Coronary artery (tissue), 2 donors: ENCODE measurements at places on chromosomes 3 and 15.

- DNase-seq = no peak
Measured at GRCh38 chr3:143343031-143343430, 223.5 kb downstream of the CHST2 start.

DNA sequence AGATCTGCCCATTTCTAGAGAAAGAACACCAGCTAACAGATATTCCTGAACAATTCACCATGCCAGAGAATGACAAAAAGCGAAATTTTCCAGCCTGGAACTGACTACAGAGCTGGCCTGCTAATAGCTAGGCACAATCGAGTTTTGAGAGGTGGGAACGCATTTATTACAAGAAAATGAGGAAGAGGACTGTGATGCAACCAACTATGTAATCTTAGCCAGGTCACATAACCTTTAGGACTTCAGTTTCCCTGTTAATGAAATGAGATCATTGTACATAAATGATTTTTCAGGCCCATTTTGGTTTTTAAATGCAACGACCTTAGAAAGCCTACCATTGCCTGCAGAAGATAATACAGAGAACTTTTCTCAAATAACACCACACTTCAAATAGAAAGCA, 72.1 kb upstream of the SETMAR start:
- DNase-seq = no peak

- no peak for DNase-seq
Measured at GRCh38 chr15:89383365-89384175, 48.9 kb upstream of the POLG start.

- no peak for DNase-seq
Measured at GRCh38 chr15:85743392-85744055, 51.2 kb downstream of the KLHL25 start.

- no peak for DNase-seq
Measured at GRCh38 chr3:65641045-65641444, 397.7 kb downstream of the MAGI1 start.

GRCh38 chr3:53804697-53805462, 41.3 kb downstream of the CHDH start:
- no peak for DNase-seq

- no peak for DNase-seq
Measured at GRCh38 chr15:95025924-95026728, 794.8 kb downstream of the MCTP2 start.

DNA sequence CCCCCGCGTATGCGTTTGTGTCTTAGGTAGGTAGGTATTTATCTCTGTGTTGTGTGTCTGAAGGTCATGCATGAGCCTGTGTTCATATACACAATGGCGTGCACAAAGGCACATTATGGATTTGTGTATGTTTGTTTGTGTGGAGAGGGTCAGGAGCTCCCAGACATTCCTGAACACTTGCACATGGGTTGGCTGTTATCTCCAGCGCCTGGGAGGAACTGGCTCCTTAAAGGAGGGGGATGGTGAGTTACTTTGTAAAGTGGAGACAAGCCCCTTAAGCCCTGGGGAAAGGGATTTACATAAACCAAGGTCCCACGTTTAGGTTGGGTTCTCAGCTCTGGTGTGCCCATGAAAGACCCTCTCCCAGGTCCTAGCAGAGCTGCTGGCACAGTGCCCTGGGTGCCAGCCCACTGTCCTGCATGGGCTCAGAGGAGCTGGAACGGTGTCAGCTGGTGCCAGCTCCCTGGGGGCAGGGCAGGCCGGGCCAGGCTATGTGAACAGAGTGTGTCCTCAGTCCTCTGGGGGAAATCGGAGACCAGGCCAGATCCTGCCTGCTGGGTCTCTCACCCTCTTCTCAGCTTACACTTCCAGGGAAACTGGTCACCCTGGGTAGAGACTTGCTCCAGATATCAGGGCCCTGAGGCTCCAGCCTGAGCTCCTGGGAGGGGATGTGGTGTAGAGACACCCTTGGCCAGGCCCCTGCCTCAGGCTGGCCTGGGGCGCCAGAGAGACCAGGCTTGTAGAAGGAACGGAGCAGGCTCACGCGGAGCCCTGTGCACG, 25.1 kb downstream of the SNX33 start:
- peak; percentile 92 for DNase-seq

GRCh38 chr3:156341831-156342416, 213.0 kb downstream of the SSR3 start:
- DNase-seq = no peak

DNA sequence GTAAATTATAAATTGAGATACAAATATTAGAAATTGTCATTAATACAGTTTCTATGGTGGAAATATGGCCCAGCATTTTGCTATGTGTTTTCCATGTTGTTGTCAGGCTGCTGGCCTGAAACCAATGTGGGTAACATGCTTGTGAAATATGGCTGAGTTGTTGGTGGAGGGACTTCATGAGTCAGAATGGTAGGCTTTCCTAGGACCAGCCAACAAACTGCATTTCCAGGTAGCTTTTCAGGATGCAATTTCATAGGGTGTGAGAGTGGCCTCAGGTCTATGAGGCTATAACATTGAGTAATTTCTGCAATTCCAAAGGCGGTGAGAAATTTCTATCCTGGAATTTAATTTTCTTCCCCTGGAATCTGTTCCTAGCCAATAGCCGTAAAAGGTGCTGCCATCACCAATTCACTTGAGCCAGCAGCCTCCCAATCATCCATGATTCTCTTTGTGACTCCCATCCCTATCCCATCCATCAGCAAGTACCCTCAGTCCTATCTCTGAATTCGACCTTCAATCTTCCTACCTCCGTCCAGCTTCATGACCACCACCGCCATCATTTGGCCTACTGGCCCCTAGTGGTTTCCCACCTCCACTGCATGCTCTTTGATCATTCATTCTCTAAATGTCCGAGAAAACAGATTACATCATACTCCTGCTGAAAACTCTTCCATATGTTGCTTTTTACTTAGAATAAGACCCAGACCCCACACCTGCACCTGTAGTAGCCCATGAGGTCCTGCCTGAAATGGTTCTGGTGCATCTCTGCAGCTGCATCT, 276.6 kb upstream of the CFAP20DC start:
- DNase-seq = no peak

DNA sequence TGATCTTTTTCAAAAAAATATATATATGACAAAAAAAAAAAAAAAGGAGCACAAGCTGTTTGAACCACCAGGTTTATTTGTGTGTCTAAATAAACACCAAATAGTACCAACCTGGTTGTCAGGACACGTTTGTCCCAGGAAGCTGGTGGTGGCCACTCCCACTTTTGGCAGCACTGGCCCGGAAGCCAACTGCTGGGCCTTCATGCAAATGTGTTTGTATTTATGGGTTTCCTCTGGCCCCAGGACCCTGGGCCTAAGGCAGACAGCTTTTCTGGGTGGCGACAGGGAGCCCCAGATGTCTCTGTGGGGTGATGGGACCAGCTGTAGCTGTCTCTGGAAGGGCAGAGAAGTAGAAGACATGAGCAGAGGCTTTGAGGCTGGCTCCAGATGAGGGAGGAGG, 31.6 kb downstream of the PRKCD start:
- no peak for DNase-seq

- no peak for DNase-seq
Measured at GRCh38 chr15:51617886-51618285, 4.7 kb downstream of the DMXL2 start.

DNA sequence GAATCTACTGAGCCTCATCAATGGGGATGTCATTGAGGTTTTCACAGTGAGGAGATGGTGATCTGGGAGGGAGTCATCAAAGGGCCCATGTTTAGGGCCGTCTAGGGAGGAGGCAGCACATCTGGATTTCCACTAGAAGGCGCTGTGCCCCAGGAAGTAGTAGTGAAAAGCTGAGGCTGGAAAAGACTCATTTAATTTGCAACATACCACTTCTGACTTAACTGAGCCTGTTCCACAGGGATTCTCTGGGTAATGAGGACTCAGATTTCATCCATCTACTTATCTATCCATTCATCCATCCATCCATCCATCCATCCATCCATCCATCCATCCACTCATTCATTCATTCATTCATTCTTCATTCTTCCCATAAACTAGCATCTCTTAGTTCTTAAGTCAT, 17.4 kb upstream of the SHF start:
- DNase-seq = no peak

DNA sequence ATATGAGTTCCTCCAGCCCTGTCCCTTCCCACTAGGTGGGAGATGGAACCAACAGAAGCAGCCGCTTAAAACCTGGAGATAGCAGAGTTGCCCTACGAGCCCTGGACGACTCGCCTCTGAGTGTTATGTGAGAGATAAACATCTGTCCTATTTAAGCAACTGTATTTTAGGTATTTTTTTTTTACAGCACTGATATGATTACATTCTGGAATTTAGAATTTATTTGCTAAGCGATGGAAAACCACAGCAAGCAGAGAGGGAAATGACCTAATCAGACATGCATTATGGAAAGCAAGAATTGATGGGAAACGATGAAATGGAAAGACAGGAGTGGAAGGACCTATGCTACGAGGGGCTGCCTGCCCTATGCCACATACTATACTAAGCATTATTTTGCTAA, 379.0 kb upstream of the IL12A start:
- no peak for DNase-seq

GRCh38 chr3:172289583-172289982, 158.7 kb downstream of the GHSR start:
- no peak for DNase-seq

DNA sequence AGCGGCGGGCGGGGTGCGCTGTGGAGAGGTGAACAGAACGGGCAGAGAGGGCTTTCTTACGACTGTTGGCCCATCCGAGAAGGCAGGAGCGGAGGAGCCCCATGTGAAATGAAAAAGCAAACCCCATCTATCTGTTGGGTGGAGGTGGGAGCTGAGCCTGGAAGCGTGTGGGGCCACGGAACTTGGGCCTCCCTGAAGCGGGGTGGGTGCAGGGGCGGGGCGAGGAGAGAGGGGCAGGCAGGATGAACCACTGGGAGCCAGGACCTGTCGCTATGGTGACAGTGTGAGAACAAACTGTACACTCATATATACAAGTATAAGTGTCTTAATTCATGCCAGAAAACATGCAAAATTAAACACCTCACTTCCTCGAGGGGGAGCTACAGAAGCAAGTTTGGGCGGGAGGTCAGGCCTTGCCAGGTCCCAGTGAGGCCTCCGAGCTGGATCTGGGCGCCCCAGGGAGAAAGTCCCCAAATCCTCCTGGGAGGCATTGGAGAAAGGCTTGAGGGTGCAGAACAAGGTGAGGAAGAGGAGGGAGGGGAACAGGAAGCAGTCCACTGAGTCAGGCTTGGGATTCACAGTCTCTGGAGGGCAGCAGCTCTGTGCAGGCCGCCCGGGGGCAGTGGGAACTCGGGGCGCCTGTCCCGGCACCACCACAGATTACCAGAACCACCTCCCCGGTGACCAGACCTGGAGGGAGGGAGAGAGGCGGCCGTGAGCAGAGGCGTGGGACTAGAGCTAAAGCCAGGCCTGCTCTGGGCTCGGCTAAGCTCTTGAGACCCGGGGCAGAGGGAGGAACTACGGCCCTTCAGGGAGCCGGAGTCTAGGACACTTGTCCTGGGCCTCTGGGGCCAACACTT, 34.8 kb downstream of the RBPMS2 start:
- no peak for DNase-seq

DNA sequence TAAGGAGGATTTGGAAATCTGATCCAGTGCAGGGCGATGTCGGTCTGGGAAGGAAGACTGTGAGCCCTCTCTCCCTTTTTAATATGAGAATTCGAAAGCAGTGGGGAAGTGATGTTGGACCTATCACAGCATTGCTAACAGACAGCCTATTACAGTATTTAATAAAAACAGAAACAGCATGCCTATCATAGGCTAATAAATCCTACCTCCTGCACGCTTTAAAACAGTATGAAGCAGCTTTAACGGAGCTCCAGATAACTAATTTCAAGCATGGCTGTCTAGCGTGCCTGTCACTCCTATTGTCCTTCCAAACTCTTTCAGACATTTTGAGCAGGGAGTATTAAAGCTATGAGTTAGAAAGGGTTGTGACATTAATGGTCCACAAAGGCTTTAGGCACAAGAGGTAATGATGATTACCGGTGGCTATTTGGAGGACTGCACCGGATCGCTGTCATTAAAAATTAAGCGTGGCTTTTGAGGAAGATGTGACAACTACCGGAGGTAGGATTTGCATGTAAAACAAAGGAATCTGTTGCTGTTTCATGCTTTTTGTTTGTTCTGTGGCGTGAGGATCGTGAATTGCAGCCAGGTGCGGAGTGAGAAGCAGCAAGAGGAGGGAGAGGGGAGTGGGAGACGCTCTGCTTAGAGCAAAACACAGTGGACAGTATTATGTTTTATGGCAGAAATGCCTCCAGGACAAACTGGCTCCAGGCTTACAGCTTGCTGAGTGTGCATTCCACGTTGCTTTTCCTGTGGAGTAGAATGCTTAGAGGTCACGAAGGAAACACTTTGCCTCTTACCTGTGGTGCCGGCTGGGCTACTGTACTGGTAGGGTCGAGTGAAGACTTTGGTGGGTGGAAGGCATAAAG, at the start of gene KCNMB2:
TSS of gene KCNMB2 (plus strand) at position 226 of the 869 bp plus-strand sequence.
- DNase-seq = no peak

DNA sequence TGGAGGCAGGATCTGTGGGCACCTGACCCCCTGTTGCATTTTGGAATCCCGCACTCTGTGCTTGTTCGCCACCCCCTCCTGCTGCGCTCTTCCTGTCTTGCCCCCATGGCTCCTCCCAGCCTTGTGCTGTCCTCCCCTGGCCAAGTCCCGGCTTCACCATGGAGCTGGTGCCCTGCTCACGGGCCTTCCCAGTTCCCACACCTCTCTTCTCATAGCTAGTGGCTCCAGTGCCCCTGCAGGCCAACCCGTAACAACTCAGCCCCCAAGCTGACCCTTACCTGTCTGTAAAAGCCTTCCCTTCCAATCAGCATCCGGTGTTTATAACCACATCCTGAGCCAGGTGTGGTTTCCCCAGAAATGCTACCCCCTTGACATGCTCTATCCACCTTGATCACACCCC, 407.7 kb upstream of the C2CD4B start:
- no peak for DNase-seq

DNA sequence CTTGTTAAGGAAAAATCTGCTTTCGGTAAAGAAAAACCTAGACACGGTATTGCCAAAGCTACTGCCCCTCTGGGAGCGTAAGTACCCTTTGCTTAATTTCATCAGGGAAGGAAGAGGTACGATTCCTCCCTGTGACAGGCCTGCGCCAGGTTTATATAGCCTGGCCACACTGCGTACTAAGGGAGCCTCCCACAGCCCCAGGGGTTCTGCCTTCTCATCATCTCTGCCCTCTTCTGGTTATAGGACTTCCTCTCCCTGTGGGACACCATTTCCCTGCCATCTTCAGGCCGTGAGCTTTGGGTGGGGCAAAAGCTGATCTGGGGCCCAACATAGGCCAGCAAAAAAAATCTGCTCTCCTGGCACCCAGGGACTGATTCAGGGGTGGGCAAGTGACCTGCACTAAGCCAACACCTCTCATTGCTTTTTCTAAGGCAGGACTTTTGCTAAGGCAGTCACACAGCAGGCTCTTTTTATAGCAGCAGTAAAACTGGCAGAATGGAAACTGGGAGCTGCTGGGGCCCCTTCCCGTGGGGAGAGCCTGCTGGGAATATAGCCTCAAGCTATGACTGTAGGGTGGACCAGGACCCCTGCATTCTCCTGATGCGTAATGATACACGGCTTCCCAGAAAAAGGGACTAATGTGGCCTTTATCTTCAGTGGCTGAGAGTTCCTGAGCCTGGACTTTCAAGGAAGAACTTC, 76.2 kb downstream of the PRICKLE2 start:
- DNase-seq = no peak

- no peak for DNase-seq
Measured at GRCh38 chr15:57422113-57422754, 45.9 kb downstream of the CGNL1 start.
